ENCODE measurements at places on chromosomes 12 and 14.

DNA sequence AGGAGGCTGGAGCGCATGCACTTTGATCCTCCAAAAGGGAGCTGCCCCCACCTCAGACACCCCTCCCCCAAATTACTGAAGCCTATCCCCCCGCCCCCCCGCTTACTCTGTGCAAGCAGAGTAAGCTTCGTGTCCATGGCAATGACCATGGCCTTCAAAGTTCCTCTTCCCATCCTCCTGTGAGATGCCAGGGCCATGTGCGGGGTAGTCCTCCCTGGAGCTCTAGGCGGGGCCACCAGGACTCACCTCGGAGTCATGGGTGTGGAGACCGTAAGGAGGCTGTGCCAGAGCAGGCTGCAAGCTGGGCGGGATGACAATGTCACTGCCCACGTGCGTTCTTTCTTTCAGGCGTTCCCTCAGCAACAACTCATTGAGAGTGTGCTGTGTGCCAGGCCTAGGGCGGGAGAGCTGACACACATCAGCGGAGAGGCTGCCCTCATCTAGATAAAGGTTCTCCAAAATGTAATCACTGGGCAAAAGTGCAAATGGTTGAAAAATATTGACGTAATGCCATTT is 66.8 kb downstream of the C14orf132 start:
- DNase-seq = no peak

- no peak for DNase-seq
Observed at GRCh38 chr12:24386836-24387235, 437.4 kb upstream of the SOX5 start.

DNA sequence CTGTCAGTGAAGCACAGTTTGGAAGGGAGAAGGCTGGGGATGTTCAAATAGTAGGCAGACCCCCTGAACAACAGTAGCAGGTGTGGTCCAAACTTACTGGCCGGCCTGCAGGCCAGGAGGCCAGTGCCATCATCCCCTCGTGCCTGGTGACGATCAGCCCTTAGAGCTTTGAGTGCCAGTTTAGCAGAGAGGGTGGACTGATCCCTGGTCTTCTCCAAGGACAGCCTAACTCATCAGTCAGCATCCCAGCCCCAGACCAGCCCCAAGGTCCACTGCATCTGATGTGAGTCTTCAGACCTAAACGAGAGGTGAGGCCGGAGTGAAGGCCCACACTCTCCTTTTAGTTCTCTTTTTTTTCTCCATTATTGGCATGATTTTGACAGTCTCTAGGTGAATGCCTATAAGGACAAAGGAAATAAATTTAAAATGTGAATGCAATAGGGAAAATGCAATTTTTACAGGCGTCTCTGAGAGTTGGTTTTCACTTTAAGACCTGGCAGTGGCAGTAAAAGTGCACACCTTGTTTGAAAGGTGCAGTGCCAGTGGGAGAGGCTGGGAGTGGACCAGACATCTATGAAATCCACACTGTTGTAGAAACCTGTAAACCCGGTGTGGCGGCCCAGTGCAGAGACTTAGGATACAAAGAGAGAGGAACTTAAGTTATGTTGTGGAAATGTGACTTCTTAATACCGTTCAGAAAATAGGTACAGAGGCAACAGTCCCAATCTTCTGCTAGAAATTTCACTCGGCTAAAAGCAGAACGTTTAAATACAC is 311.2 kb downstream of the CACNA1C start:
- no peak for DNase-seq

DNA sequence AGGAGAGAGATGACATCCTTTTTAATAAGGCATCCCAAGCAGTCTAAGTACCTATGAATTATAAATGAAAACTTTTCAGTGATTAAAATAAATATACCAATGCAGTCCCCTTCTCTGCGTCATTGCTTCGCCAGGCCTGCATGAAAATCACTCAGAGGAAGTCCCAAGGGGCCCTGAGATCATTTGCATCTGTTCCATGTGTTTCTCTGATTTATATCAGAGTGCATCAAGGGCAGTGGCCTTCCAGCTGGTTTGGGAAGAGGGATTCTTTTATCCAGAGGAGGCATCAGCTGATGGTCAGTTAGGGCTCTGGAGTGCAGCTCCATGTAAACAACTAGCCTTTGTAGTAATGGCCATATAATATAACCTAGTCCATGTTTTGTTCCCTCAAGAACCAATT is 210.1 kb downstream of the RGS6 start:
- no peak for DNase-seq

- DNase-seq = no peak
Observed at GRCh38 chr12:11633968-11634367, 15.5 kb upstream of the ETV6 start.

GRCh38 chr14:73381380-73382013 is 76.8 kb downstream of the NUMB start:
- no peak for DNase-seq

DNA sequence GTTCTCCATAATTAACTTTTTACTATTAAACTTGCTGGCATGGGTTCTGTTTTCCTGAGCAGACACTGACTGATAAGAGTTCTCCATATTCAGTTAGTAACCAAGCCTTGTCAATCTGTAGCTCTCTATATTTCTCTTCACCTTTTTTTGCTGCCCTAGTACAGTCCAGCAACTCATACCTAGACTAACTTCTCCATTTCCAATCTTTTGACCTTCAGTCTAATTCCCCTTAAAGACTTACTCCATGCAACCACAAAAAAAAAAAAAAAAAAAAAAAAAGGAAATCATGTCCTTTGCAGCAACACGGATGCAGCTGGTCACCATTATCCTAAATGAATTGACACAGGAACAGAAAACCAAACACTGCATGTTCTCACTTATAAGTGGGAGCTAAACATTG is 125.7 kb upstream of the KRAS start:
- DNase-seq = no peak

DNA sequence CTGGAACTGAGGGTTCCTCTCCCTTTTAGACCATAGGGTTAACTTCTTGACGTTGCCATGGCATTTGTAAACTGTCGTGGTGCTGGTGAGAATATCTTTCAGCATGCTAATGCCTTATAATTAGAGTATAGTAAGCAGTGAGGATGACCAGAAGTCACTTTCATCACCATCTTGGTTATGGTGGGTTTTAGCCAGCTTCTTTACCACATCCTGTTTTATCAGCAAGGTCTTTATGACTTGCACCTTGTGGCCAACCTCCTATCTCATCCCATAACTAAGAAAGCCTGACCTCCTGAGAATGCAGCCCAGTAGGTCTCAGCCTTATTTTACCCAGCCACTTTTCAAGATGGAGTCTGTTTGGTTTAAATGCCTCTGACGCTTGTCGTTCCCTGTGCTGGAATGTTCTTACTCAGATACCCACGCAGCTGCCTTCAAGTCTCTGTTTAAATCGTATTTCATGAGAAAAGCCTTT is 44.2 kb downstream of the BBS10 start:
- DNase-seq = no peak

DNA sequence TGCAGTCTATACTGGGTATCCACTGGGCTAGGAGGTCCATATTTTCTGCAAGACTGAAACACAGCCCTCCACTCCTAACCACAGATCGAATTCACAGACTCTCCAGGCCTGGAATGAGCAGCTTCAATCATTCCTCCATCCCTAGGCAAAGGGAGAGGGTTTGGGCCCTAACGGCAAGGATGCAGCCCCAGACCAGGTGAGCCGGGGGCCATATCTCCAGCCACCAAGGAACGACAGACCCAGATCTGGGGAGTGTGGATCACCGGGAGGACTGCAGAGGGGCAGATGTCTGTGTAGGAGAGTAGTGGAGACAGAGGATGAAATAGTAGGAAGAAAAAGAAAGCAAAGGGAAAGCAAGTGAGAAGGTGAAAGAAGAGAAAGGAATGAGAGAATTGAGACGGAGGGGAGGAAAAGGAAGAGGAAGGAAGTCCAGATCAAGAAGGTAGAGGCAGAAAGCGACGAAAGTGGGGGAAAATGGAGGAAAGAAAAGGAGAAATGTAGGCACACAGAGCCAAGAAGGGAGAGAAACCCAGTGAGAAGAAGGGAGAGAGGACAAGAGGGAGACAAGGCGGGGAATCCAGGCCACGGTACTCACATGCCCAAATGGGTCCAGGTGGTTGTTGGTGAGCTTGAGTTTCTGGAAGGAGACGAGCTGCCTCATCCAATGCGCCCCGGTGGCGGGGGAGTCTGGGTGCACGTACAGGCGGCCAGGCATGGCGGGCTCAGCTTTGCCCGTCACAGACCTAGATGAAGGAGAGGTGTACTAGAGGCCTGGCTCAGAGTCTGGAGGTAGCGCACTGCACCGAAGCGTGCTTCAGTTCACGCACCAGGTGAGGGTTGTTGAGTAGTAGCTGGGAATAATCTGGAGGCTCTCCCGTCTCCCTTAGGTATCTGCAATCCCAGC is 7.7 kb downstream of the TBX5 start:
- DNase-seq = no peak

GRCh38 chr12:120764816-120765215 is 39.2 kb downstream of the ACADS start:
- no peak for DNase-seq

- DNase-seq = no peak
Observed at GRCh38 chr14:45406942-45407341, 153.9 kb upstream of the MIS18BP1 start.

- peak; percentile 64 for DNase-seq
Observed at GRCh38 chr12:106417926-106418910, 60.7 kb downstream of the POLR3B start.

GRCh38 chr12:26471560-26471959 is 276.2 kb downstream of the SSPN start:
- DNase-seq = no peak

DNA sequence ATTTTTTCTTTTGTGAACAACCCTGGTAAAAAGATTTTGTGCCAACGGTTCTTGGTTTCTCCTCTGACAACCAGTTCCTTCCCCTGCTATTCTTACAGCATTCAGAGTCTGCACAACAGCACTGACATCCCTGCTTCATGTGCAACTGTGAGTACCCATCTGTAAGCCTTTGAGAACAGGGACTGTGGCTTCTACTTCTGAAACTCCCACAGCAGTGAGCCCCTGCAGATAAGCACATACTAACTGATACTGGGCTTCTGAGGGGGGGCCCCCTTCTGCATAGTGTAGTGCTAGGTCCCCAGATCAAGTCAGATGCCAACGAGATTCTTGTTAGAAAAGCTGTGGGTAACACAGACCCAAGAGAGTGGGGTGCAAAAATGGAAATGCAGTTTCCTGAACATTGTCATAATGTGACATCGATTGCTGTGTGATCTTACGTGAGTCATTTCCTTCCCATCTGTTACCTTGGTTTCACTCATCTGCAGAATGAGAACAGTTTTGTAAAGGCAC is 11.1 kb upstream of the NINJ2 start:
- DNase-seq = no peak

- no peak for DNase-seq
Observed at GRCh38 chr12:127253797-127254327, 1013.1 kb upstream of the TMEM132C start.

GRCh38 chr14:92248696-92249095 is 74.3 kb upstream of the SLC24A4 start:
- DNase-seq = no peak

GRCh38 chr14:55336162-55336561 is 64.9 kb downstream of the FBXO34 start:
- no peak for DNase-seq

GRCh38 chr12:23523339-23523738 is 426.1 kb downstream of the SOX5 start:
- DNase-seq = no peak

GRCh38 chr14:102491366-102491765 is 18.2 kb downstream of the ANKRD9 start:
- no peak for DNase-seq

GRCh38 chr14:64080452-64080851 is 213.7 kb downstream of the ESR2 start:
- no peak for DNase-seq

GRCh38 chr12:68958322-68958721 is 25.4 kb upstream of the CPM start:
- no peak for DNase-seq

GRCh38 chr14:52769887-52770286 is 21.5 kb downstream of the GNPNAT1 start:
- no peak for DNase-seq

- no peak for DNase-seq
Observed at GRCh38 chr12:2378835-2379330, 326.1 kb downstream of the CACNA1C start.

DNA sequence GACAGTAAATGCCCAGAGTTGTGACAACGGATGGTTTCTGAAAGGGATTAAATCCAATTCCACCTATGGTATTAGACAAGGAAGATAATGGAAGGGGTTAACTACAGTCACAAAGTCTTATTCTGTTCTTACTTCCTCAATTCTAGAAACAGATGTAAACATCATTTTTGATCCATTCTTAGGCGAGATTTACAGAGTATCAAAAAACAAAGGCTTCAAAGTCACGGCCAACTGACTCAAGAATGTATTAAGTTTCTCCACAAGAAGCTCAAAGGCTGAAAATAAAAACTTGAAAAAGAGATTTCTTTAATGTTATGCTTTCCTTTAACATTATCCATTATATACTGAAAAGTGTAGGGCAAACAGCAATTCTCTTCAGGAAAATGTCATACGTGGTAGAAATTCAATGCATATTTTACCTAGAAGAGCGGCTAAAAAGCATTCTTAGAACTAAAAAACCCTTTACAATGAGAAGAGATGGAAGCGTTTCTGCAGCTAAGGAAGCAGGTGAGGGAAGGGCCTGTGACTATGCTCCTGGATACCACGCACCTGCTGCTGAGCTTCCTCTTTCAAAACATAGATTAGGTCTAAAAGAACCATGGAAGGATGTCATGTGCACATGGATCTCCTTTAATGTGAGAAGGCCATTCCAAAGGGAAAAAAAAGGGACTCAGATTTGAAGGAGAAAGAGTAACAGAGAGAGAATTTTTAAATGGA is 185.8 kb downstream of the STXBP6 start:
- no peak for DNase-seq

GRCh38 chr14:20712904-20713303 is 24.3 kb downstream of the ANG start:
- no peak for DNase-seq

GRCh38 chr12:8905546-8905945 is 8.8 kb upstream of the PHC1 start:
- no peak for DNase-seq

DNA sequence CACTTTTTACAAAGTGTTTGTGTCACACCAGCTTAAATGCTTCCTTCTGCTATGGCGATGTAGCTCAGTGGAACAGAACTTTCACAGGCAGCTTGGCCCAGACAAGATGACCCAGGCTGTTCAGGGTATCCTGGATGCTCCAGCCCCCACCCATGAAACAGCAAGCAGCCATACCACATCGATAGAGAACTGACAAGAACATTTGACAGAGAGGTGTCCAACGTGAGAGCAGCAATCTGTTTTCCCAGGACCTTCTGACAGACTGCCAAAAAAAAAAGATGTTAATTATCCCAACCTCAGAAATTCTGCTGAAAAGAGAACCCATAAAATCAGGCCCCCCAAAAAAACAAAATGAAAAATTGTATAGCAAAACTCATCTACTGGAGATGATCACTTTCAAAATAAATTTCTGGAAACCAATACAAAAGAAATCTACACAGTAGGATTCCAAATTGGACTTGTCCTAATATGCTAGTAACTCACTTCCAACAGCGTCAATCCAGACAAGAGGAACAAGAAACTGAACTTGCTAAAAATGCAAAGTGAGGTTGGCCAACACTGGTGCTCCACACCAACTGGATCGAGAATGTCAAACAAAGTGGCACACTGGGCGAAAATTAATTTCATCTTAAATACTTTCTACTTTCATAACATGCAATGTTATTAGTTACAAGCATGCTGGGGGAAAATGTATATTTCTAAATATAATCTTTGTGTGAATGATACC is 118.8 kb downstream of the DPF3 start:
- DNase-seq = no peak

- no peak for DNase-seq
Observed at GRCh38 chr12:27015730-27016076, 1.5 kb upstream of the TM7SF3 start.

- DNase-seq = no peak
Observed at GRCh38 chr14:100736269-100737180, 9.8 kb downstream of the DLK1 start.

- no peak for DNase-seq
Observed at GRCh38 chr14:88818018-88818417, 6.4 kb upstream of the TTC8 start.
